BE2C (cell line): ENCODE measurements at places on chromosomes 11 and 22.

DNA sequence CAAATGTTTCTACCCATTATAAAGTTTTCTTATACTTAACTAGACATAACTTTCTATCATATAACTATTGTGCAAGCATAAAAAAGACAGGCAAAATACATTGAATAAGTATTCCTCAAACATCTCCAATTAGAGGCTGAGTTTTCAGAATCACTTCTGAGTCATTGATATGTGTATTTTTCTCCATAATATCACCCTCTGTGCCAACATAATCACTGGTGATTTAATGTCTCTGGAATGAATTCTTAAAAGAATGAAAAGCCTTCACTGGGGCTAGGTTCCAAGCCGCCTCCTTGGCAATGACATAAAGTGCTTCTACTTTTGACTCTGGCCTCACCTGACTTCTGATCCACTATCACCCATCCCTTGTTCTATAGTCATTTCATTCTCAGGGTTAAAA lies 197.0 kb upstream of the E2F8 start:
- no peak for DNase-seq

GRCh38 chr11:26649884-26650283 lies 72.0 kb downstream of the SLC5A12 start:
- peak; percentile 65 for DNase-seq

- DNase-seq = no peak
Measured at GRCh38 chr11:8087185-8087584, 6.2 kb downstream of the TUB start.

DNA sequence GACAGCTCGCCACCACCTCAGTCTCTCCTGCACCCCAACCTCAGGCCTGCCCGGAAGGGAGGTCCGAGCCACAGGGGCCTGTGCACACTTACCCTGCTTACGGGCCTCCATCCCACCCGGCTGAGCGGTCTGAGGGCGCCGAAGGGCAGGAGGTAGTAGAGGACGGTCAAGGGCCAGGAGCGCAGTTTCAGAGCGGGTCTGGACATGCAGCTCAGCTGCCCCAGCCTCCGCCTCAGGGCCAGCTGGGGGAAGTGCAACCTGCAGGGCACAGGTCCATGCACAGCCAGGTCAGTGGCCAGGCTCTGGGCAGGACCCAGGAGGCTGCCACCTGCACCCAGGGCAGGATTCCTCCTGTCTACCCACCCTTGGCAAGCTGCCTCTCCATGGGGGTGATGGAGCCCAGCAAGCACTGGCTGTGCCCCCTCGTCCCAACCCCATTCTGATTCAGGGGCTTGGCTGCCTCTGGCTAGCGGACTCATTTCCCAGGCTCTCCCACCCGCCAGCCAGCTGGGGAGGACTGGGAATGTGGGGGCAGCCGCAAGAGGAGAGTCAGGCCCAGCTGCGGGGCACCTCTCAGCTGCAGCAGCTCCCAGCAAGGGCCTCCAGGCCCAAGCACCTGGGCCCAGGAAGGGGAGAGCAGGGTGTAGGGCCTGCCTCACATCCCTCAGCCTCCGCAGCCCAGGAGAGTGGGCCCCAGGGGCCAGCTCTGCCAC lies 38.3 kb downstream of the PISD start:
- no peak for DNase-seq

- no peak for DNase-seq
Measured at GRCh38 chr22:46240907-46241306, 9.2 kb downstream of the CDPF1 start.

DNA sequence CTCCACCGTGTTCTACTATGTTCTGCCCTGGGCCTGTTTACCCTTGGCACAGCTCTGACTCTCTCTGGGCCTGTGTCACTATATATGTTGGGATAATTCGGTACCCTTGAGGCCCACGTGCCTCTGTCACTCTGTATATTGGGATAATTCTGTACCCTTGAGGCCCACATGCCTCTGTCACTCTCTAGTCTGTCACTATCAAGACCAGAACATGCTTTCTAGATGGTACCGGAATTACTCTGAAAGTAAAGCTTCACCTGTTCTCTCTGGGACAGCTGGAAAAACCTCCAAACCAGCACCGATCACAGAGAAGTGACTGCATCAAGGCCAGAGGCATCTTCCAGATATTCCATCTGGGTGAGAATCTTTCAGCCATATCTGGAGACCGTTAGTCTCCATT lies 9.3 kb upstream of the FCHSD2 start:
- DNase-seq = no peak

DNA sequence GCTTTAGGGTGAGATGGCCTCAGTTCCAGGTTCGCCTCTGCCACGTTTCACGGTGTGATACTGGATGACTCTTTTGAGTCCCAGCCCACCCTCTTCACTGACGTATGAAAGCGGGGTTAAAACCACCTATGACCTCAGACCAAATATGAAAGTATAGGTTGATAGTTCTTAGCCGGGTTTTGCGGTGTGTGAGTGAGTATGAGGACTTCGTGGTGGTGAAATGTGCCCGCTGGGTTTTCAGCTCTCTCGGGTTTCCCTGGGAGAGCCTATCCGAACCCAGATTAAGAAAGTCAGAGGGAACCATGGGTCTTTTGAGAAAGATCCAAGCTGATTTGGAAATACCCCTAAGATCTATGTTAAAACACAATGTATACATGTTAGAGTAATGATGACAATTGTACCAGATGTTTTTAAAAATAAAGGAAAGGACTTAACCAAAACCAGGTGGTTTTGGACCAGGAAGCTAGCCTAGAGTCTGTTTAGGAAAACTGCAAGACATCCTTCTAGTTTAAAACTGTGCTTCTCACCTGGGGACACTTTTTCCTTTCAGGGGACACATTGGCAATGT lies 25.8 kb upstream of the ST3GAL4 start:
- DNase-seq = no peak

GRCh38 chr11:106608677-106609076 lies 409.6 kb downstream of the GUCY1A2 start:
- DNase-seq = no peak

GRCh38 chr11:82701847-82702520 lies 31.7 kb downstream of the FAM181B start:
- peak; percentile 46 for DNase-seq

DNA sequence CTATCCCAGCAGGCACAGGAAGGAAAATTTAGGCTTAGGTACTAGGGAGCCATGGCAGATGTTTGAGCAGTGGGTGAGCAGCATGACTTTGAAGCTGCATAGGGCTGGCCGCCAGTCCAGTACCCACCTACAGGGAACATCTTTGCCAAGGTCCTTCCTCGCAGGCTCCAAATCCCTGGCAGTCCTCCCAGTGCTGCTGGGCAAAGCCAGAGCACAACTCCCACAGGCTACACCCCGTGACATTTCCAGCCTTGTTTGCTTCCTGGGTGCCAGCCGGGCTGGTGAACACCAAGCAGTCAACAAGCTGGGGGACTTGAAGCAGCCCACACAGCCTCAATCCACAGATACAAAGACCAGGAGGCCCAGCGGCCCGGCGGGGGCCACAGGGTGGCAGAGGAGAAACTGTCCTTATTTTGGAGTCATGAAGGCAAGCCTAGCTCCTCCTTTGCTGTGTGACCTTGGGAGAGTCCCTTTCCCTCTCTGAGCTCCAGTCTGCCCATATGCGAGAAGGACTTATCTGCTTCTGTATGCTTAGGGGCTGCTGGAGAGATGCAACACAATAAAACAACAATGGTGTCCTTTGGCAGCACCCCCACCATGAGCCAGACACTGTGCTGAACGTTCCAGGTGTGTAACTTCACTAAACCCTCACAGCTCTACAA lies 28.0 kb downstream of the TPST2 start:
- no peak for DNase-seq

- DNase-seq = peak; percentile 97
Measured at GRCh38 chr22:41697126-41697775, 2.1 kb upstream of the MEI1 start.

GRCh38 chr11:104594228-104594958 lies 303.9 kb downstream of the CASP12 start:
- DNase-seq = no peak

GRCh38 chr11:57283231-57283990 lies 41.3 kb downstream of the TNKS1BP1 start:
- no peak for DNase-seq
